Activated CD4-positive, alpha-beta T cell treated with anti-CD3 and anti-CD28 coated beads, Interleukin-2, Interleukin-4, amounts not matched to agents 100 ng/mL and 50 ng/mL, durations not matched to agents 16 hours and 8 hours (primary cell): ENCODE measurements at places on chromosomes 16 and 17.

- no peak for DNase-seq
These were observed 21.0 kb upstream of the ZNF750 start for GRCh38 chr17:82860606-82861392.

GRCh38 chr17:1490643-1491442 lies 1.6 kb downstream of the MYO1C start:
- peak; percentile 65 for DNase-seq

DNA sequence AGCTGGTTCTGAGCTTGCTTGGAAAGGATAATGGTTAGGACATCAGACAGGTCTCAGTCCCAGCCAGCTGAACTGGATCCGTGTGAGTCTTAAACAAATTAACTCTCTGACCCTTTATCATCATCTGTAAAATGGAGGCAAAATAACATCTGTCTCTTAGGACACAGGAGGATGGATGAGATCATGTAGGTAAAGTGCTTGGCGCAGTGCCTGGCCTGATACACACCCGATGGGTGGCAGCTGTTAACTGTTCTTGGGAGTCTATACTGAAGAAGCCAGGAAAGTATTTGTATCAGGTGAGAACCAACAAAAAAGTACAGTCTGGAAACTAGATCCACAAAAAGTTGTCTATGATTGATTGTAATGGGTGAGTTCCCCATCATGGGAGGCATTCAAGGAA lies 188.6 kb downstream of the C16orf78 start:
- DNase-seq, result no peak

GRCh38 chr16:58430718-58431117 lies 38.4 kb downstream of the GINS3 start:
- no peak for DNase-seq

- DNase-seq, result no peak
These were observed 432.9 kb upstream of the DYNLRB2 start for GRCh38 chr16:80107900-80108299.

- no peak for DNase-seq
These were observed 6.1 kb upstream of the DRC7 start for GRCh38 chr16:57688487-57688986.

- DNase-seq, result peak; percentile 92
These were observed 43.8 kb upstream of the TOB1 start for GRCh38 chr17:50909765-50910605.

GRCh38 chr17:80786470-80786869 lies 205.2 kb upstream of the CHMP6 start:
- no peak for DNase-seq
